ENCODE measurements at places on chromosomes 5 and 9. TPM values are rescaled to one million over a fixed set of nuclear protein-coding genes. Genes with fewer than 3 reads are reported as not detected.

EGFL7 gene
- total RNA-seq: 28.3 TPM

CTXN3 gene
- total RNA-seq: not detected

TMEM171 gene
- total RNA-seq: 1.3 TPM

CBY3 gene
- total RNA-seq: not detected

Measured in smooth muscle cell of the pulmonary artery (primary cell).